ENCODE measurements at places on chromosomes 5 and 9.

GRCh38 chr9:132935026-132935425 is 9.4 kb downstream of the TSC1 start:
- DNase-seq = no peak

- DNase-seq = no peak
Measured at GRCh38 chr5:157047898-157048297, 11.0 kb downstream of the HAVCR1 start.

DNA sequence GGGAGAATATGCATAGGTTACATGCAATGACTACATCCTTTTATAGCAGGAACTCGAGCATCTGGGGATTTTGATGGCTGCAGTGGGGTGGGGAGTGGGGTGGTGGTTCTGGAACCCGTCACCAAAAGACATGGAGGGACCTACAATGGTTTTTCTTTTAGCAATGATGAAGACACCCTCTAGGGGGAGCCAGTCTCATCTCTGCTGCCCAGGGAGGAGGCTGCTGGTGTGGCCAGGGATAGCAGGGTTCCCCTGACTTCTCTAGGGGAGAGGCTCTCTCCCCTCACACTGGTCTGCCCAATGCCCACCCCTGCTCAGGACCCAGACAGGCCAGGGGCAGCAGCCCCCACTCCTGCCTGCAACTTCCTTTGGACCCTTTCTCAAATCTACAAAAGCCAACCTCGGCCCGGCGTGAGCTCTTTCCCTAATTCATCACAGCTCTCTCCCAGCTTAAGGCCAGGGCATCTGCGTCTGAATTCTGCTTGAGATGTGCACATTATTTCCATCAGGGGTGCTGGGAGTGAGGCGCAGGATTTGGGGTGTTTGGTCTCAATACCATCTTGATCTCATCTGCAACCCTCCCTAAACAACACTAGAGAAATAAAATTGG is 73.6 kb upstream of the RETREG1 start:
- DNase-seq = peak; percentile 90

- DNase-seq = no peak
Measured at GRCh38 chr5:180113660-180114303, 42.2 kb upstream of the RNF130 start.

GRCh38 chr5:157740229-157740610 is 3.3 kb upstream of the LSM11 start:
- peak; percentile 70 for DNase-seq

GRCh38 chr5:160448886-160449285 is 27.2 kb downstream of the PTTG1 start:
- DNase-seq = no peak
